ENCODE measurements at places on chromosomes 4 and X.

DNA sequence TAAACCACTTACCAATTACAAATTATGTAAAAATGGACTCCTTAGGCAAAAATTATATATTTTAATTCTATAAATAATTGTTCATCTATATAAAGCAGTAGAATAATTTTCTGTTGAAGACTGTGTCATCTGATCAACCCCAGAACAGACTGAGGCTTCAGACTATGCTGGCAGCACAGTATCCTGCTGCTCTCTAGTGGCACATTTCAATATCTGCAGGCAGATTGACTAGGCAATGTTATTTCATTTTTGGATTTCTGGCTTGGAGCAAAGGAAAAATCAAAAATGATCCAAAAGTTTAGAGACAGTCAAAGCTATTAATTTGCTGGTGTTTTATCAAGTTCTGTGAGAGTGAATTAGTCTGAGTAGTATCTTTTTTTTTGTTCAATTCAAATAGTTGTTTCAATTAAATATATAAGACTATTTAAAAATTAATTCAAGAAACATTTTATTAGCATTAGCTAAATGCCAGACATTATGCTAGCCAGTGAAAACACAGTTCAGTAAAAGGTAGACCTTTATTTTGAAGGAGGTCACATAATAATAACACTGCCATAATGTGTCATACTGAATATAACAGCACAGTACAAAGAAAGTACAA, 21.3 kb upstream of the SULT1E1 start:
- DNase-seq, result no peak

GRCh38 chr4:111808174-111808573, 337.1 kb upstream of the FAM241A start:
- DNase-seq, result no peak

DNA sequence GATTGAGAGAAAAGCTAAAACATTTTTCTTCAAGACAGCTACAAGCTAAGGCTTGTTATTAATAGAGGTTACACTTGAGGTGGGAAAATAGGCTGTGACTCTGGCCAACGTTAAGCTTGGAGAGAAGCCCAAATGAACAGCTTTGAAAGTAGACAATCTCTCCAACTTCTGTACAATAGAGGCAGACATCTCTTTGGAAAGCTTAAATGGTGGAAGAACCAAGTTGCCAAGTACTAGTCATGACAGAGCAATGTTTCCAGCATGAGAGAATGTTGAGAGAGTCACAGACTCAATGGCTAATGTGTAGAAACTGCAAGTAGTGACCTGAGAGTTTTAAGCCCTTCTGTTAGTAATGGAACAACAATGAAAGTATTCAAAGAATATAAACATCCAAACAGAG, 298.1 kb downstream of the INPP4B start:
- DNase-seq, result no peak

GRCh38 chr4:165079476-165079875, 25.8 kb downstream of the TRIM75 start:
- DNase-seq, result no peak

GRCh38 chrX:40727581-40728252, 7.6 kb downstream of the MED14 start:
- DNase-seq, result no peak

- no peak for DNase-seq
These were observed 95.0 kb upstream of the TBL1X start for GRCh38 chrX:9369802-9370291.

GRCh38 chr4:169627307-169627706, 6.9 kb downstream of the CLCN3 start:
- DNase-seq, result no peak

GRCh38 chr4:180028682-180029081, 2214.5 kb upstream of the TENM3 start:
- DNase-seq, result no peak

- no peak for DNase-seq
These were observed 187.8 kb downstream of the CCNG2 start for GRCh38 chr4:77344784-77345183.

- no peak for DNase-seq
These were observed 210.3 kb upstream of the EPHA5 start for GRCh38 chr4:65880594-65880993.

DNA sequence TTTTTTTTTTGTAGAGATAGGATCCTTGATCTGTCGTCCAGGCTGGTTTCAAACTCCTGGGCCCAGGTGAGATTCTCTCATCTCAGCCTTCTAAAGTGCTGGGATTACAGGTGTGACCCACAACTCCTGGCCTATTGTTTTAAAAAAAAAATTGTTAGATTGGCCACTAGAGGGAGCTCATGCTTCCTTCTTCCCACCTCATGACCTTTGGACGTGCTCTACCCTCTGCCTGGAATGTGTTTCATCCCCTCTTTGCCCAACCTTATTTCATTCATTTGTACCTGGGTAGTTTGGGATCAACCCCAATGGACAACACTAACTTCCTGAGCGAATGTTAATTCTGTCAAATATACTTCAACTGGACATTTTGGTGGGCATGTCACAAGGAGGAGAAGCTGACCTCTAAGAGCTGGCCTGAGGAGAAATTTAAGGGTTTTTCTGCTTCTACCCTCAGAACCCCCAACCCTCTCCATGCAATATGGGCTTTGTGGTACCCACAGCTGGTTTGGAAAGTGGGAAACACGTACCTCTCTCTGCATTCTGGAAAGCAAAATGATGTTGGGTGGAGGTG, 6.4 kb downstream of the PPEF2 start:
- no peak for DNase-seq

- DNase-seq, result no peak
These were observed 24.5 kb upstream of the SORBS2 start for GRCh38 chr4:185836241-185837084.

DNA sequence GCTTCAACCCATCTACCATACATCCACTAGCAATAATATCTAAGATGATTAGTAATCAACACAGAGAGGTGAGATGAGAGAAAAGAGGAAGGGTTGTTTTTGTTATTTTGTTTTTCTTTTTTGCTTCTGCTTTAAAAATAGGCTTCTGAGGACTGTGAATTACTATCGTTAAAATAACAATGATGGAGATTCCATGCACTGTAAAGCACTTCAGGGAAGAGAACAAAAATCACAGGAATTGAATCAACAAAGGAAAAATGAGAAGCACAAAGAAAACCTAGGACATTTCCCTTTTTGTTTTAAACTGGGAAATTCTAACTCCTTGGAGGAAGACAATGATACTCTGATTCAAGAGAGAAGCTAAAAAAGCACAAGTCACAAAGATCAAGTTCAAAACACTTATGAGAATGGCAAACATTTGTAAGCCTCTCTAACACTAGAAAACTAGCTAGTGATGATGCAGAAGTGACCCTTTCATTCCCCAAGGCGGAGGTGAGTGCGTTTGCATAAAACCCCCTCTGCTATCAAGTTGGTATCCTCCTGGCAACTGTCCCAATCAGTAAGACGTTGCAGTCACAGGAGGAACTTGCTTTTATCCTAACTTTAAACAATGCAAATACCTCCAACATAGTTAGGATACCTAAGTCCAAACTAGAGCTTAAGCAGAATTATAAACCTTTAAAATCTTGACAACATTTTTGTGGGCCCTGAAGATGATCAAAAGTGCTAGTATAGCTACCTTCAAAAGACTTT, 308.5 kb downstream of the CAMK2D start:
- no peak for DNase-seq

DNA sequence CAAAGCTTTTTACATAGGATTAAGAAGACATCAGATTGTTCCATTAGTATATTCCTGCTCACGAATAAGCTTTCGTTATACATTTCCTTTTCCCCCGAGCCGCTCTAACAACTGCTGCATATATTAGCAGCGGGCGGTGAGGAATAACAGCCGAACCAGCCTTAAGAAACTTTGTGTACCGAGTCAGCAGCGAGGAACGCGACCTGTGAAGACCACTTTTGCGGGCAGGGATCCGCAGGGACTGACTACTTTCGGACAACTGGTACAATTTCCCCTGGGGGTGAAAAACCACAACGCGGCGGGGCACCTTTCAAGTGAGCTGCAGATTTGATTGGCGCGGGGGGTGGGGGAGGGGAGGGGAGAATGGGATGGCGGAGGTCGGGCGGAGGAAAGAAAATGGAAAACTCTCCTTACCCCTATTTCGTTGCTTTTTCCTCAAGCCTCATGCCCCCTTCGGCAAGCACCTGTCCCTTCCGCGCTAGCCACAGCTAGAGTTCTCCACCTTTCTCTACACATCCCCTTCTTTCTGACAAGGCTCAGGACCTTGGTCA, 5.9 kb upstream of the PITX2 start:
- DNase-seq, result no peak

- no peak for DNase-seq
These were observed 176.0 kb downstream of the BMPR1B start for GRCh38 chr4:94933799-94934198.

DNA sequence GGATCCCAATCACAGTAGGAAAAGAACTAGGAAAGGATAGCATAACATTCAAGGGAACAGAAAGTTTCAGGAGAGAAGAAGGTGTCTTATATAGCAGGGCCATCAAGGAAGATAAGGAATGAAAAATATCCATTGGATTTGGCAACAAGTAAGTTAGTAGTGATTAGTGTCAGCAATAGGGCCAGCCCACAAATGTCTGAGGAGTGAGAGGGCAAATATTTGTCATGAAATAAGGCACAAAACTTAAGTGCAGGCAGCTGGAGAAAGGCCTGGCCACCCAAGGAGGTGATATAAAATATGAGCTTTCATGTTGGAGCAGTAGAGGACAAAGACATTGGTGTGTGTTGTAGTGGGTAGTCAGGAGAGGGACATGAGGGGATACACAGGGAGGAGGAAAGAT, 132.1 kb downstream of the COL4A6 start:
- no peak for DNase-seq

DNA sequence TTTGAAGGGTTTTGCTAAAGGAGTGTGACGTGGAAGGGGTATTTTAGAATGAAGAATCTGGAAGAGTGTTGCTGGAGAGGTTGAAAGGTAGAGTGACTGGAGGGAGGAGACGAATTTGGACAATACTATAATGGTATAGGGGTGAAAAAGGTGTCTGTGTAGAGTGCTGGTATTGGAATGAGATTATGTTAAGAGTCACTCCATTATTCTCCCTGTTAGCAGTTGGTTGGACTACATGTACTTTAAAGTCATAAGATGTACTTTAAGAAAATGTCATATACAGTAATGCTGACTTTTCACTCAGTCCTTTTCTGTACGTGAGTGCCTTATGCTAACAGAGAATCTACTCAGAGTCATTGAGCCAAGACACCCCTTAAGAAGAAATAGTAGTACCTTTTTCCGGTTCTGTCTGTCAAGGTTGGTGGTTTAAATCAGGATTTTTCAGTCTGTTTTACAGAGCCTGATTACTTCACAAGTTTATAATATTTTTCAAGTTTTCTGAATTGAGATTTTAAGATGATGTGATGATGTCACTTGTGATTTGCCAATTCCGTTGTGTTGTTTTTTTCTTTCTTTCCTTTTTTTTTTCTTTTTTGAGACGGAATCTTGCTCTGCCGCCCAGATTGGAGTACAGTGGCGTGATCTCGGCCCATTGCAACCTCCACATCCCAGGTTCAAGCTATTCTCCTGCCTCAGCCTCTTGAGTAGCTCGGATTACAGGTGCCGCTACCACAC, 56.6 kb downstream of the WWC2 start:
- DNase-seq, result no peak

- no peak for DNase-seq
These were observed 14.3 kb upstream of the IL21 start for GRCh38 chr4:122635205-122635604.

DNA sequence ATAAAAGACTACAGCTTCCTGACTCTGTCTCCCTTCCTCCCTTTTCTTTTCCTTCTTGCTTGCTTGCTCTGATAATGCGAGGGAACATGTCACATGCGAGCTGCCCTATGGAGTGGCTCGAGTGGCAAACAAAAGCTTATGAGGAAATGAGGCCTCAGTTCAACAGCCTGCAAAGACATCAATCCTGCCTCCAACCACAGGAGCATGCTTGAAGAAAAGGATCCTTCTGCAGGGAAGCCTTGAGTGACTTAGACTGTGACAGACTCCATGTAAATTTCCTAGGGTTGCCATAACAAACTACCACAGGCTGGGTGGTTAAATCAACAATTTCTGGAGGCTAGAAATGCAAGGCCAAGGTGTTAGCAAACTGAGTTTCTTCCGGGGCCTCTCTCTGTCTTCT, 152.5 kb downstream of the NR3C2 start:
- no peak for DNase-seq

DNA sequence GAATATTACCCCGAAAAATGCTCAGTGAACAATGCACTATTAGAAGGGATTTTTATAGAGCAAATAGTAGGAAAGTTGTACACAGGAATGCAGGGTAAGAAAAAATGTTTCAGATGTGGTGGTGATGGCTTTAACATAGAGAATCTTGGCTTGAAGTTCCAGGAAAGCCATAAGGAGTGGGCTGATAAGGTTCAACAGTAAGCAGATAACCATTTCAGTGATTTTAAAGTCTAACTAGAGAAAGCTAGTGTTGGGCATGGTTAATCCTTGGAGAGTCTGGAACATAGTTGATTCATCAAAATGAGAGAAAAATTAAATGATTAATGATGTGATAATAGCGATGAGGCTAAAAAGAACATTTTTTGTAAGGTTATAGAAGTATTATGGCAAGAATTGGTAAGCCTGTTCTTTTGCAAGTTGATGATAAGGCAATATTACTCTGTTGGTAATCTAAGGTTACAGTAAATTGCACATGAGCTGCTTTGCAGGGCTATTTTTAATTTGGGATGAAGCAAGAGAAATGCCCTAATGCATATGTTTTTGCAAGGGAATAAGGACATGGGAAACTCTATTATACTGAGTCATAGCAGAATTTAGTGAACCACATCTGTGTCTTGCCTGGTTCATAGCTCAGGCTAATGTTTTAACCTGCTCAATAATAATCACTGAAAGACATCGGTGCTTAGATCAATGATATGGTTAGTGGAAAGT, 44.3 kb downstream of the GALNTL6 start:
- DNase-seq, result no peak

GRCh38 chrX:37896511-37896890, 49.1 kb upstream of the DYNLT3 start:
- DNase-seq, result no peak

GRCh38 chr4:54315561-54316538, 86.8 kb downstream of the PDGFRA start:
- DNase-seq, result no peak

DNA sequence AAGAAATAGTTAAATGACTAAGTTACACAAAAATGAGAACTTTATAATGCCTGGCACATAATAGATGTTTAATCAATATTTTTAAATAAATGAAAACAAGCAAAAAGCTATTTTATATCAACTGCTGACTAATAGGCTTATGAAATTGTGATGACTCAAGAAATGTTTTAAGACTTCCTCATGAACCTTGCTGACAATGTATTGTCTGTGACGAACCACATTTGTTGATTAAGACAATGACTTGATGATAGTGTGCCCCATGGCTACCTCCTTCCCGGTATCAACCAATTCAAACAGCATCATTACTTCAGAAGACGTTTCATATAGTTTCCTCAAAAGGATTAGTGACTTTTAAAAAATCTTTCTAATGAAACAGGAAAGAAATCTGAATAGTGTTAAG, 7.9 kb downstream of the CXCL6 start:
- no peak for DNase-seq

GRCh38 chr4:60485276-60485675, 714.9 kb upstream of the ADGRL3 start:
- no peak for DNase-seq

DNA sequence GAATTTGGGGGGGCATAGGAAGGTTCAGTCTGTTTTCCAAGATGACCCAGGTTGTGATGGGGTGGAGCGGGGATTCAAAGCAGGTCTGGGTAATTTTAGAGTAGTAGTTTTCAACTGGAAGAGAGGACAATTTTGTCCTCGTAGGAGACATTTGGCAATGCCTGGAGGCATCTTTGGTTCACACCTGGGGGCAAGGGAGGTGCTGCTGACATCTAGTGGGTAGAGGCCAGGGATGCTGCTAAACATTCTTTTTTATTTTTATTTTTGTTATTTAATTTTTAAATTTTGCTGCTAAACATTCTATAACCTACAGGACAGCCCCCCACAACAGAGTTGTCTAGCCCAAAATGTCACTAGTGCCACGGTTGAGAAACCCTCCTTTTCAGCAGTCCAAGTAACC, 1.9 kb downstream of the RAB9A start:
- no peak for DNase-seq
